ENCODE measurements at places on chromosomes 5 and 9.

GRCh38 chr5:136424835-136425584 is 59.7 kb upstream of the TRPC7 start:
- peak; percentile 50 for DNase-seq

- DNase-seq: no peak
These were observed 686 bp upstream of the COL27A1 start for GRCh38 chr9:114154600-114155102.

GRCh38 chr9:4762108-4762885 is 21.3 kb upstream of the AK3 start:
- DNase-seq: peak; percentile 41

- DNase-seq: no peak
These were observed 279.1 kb downstream of the TLE1 start for GRCh38 chr9:81410201-81410600.

- DNase-seq: no peak
These were observed 19.4 kb upstream of the PHYHD1 start for GRCh38 chr9:128901379-128901778.

- no peak for DNase-seq
These were observed 64.7 kb downstream of the CRB2 start for GRCh38 chr9:123420592-123421111.

DNA sequence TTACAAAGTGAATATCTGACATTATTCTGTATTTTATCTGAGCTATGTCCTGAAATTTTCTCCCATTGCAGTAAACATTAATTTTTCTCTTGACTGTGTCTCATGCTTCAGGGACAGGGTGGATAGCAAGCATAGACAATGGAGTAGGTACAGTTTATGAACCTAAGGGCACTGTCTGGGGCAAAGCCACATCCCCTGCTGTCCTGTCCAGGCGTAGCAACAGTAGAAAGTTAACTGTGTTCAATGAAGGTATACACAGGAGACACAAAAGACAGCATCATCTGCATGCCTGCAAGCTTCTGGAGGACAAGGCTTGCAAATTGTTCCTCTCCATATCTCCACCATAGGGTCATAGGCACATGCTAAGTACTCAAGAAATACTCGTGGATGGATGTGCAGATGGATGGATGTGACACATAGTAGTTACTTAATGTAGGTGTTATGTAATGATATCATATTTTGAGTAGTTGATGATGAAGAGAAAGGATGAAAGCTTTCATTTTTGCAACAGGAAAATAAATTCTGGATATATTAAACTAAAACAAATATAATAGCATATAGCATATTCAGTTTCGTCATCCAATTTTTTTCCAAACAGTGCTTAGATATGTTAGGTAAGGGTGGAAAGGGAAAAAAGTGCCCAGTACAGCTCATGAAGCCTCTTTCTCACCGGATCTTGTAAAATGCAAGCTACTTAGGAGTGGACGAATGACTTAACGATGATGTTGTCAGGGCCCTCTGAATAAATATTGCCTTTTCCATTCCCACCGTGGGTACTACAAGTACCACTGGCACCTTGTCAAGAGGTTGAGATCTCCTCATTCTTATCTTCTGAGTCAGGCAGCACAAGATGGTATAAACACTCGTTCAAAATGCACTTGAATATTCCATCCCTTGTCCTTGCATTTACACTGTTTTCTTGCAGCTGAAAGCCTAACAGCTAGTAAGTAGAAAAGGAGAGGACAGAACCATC is 19.9 kb upstream of the ZSWIM6 start:
- no peak for DNase-seq

DNA sequence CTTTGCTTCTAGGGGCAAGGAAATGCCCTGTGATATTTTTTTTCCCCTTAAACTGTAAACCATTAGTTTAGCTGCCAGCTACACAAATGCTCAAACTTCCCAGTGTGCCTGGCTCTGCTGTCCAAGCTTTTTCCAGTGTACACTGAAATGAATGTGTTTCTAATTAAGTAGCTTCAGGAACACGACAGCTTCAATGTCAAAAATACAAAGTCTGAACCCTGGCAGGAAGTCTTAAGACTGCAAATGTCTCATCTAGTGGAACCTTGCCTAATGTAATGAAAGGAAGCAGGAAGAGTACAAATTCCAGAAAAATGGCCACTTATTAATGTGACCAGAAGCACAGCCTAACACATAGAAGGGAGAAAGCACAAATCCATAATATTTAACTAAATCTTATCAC is 255.2 kb downstream of the CRB2 start:
- no peak for DNase-seq

DNA sequence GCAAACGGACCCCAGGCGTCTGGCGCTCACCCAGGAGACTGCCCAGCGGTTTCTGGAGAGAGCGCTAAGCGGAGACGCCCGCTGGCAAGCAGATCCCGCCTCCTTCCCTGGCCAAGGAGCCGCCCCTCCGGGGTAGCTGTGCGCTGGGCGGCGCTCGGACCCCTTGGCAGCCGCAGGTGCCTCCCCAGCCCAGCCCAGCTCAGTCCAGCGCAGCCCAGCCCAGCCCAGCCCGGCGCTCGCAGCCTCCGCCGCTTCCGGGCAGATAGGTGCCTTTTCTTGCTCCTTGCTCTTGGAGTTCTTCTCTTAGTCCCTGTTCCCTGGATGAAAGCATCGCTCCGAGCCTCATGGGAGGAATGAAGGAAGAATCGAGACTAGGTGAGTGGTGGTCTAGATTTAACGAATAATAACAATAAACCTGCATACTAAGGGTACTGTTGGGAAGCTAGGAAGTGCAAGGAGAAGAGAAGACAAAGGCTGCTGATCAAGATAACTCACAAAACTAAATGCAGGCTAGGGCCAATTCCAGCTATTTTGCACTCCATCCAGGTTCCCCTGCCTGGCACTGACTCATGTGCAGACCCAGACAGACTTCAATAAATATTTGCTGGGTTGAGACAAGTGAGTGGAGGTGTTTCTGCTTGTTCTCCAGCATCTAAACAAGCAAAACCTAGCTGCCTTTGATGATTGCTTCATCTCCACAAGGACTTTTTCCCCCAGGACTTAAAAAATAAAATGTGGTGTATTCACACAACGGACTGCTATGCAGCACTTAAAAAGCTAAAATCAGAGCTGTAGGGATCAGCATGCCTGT is at the start of gene STK32A:
Gene STK32A (plus strand): TSS at position 202 of the 811 bp plus-strand sequence. CDS start 4,609 bp downstream, outside the sequence.
- DNase-seq: peak; percentile 35

DNA sequence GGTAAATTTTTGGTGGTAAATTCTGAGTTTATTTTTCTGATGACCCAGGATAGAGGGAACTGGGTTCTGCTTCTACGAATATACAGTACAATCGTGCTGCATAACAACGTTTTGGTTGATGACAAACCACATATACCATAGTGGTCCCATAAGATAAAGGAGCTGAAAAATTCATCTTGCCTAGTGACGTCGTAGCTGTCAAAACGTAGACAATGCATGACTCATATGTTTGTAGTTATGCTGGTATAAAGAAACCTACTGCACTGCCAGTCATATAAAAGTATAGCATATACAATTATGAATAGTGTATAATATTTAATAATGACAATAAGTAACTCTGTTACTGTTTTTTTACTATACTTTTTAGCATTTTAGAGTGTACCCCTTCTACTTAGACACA is 244.0 kb downstream of the GAS1 start:
- DNase-seq: no peak

GRCh38 chr9:132949709-132950108 is 5.3 kb upstream of the TSC1 start:
- no peak for DNase-seq

DNA sequence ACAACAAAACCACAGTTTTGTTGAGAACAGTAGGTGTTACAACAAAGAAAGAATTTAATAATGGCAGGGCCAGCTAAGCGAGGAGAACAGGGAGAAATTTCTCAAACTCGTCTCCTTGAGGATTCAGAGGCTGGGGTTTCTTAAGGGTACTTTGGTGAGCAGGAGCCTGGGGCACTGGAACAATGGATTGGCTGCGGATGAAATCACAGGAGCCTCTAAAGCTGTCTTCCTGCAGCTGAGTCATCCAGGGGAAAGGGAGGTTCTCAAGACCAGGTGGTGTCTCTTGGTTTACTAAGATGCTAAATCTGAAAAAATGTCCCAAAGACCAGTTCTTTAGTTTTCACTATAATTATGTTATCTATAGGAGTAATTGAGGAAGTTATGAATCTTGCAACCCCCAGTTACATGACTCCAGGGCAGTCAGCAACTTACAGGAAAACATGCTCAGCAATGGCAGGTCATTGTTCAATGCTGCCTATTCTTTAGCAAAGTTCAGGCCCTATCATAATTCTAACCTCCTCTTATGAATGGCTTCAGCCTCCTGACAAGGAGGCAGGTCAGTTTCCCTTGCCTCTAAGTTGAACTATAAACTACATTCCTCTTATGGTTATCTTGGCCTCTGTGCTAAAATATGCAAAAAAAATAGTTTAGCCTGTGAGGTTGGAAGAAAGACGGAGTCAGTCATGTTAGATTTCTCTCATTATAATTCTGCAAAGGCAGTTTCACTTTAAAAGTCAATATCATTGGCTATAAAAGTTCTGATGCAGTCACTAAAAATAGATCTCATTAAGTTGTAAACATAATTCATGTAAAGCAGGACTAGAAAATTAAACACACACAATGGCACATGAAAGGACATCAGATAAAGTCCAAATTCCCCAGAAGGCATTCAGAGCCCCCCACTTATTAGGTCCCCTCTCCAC is 63.3 kb upstream of the CKS2 start:
- no peak for DNase-seq

- DNase-seq: no peak
These were observed 20.7 kb downstream of the IFNE start for GRCh38 chr9:21461377-21461776.

DNA sequence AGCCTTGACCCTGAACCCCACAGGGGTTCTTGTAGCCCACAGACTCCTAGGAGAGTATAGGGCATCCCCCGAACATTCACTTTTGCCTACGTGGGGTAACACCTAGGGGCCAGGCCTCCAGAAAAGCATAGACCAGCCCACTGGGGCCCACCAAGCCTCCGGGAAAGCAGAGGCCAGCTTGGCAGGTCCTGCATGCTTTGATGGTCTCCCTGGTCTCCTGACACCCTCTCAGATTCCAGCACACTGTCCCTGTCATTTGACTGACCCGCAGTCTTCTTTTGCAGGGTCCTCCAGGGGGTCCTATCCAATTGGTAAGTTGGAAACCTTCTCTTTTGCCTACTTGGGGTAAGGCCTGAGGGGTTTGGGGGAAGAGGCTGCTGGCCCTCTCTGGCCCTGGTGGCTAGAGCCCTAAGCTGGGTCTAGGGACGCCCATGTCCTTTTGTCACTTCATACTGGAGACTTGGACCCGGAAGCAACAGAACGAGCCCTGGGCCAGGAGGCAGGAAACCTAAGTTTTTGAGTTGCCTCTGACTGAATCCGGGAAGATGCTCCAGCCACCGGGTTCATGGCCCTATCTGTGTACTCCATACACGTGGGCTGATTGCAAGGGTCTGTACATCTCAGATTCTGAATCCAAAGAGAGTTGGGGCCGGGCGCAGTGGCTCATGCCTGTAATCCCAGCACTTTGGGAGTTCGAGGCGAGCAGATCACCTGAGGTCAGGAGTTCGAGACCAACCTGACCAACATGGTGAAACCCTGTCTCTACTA is 20.9 kb upstream of the ORM1 start:
- DNase-seq: no peak

- DNase-seq: peak; percentile 31
These were observed 174.9 kb upstream of the MVB12B start for GRCh38 chr9:126151686-126152134.

DNA sequence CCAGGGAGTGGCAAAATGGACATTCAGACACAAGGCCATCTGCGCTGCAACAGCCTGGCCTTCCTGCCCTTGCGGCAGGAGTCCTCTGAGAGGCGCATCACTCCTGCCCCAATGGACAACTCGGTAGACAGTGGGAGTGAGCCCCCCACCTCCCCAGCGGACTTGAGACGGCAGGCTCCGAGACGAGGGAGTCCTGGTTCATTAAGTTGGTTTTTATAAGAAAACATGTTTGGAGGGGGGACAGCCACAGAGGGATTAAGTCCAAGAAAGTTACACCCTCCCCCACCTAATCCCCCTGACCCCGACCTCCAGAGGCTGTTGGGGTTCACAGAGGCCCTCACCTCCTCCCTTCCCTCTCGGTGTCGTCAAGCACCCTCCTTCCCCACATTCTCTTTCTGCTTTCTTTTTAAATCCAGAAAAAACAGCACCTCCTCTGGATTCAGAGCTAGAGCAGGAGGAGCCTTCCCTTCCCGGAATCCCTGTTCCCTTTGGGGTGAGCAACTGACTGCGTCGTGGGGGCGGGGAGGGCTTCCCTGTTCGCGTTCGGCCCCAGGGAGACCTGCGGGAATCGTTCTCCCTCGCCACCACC is 1.8 kb upstream of the EGR1 start:
- DNase-seq: no peak

DNA sequence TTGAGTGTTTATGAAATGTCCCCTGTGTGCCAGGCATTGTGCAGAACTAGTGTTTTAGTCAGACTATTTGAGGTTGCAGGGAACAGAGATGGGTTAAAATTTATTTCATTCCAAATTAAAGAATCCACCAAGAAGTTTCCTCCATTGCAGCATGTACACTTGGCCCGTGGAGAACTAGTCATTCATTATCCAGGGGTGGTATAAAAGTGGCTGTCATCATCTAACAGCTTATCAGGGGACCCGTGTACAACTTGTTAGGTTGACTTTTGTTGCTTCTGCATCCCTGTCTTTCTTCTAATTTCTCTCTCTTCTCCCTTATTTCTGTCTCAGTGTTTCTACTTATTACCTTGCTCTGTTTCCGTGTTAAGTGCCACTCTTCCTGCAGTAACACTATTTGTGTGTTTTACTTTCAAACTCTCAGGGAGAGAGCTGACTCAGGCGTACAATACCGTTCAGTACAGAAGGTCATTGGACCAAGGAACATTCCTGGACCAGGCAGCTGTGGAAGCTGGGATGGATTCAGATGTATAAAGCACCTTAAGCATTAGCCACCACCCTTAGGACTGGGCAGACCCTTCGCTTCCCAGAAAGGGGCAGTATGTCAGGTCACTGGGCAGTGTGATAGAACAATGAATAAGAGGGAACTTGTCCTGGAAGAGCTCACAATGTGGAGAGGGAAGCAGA is 36.1 kb downstream of the MAP3K1 start:
- DNase-seq: no peak

- DNase-seq: no peak
These were observed 128.4 kb downstream of the EPB41L4A start for GRCh38 chr5:112290691-112291090.

DNA sequence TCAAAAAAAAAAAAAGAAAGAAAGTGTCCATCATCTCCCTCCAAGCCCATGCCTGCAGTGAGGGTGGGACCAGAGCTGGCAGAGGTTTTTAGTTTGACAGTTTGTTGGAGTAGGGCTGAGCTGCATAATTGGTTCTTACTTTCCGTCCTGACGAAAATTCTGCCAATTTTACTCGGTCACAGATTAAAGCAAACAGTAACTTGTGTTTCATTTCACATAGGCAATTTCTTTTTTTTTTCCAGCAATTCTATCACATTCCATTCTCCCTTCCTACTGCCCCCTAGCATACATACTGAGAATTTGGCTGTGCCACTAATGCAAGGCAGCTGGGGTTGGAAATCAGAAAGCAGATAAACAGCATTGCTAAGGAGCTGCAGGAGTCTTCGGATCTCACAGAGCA is 132.4 kb downstream of the FRMD3 start:
- DNase-seq: no peak

GRCh38 chr5:11620172-11620571 is 284.1 kb downstream of the CTNND2 start:
- DNase-seq: no peak
